NCI-H446 treated with DMSO at 0.1 percent for 48 hours (cell line): ENCODE measurements at places on chromosomes 6 and 20.
A peak's percentile ranks its signal among the peaks of the same experiment; 100 is the strongest.

DNA sequence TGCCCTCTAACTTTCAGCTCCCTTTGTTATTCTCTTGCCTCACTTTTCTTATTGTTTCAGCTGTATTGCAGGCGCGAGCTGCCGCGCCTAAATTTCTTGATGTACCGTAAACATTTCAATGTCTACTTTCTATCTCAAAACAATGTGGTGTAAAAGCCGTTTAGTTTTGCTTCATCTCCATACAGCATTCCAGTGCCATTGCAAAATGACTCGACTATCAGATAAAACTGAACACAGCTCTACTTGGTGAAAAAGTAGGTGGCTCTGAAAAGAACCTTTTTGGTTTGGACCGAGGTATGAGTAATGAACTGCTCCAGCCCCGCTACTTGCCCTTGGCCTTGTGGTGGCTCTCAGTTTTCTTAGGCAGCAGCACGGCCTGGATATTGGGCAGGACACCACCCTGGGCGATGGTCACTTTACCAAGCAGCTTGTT is 74.6 kb downstream of the OR2B2 start:
- DNase-seq: no peak

DNA sequence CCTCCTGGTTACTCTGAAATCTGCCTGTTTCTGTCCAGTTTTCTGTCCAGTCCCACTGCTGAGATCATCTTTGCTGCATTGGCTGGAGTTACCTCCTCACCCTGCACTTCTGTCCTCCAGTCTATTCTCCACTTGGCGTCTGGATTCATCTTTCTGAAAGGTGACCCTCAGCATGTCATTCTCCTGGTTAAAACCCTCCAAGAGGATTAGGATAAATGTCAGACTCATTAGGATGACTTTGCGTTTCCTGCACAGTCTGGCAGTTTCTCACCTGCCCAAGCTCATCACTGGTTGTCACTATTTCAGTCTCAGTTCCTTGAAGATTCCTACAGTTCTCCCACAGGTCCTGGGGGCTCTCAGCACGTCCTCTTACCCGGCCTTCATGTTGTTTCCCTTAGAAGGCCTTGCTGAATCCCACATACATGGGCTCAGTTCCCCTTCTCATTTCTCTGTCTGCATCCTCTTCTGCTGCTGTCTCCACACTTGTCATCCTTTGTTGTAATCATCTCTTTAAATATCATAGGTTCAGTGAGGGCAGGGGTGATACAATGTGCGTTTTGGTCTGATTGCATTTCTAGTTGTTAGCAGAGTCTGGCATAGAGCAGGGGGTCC is 374.8 kb downstream of the QKI start:
- DNase-seq: no peak

DNA sequence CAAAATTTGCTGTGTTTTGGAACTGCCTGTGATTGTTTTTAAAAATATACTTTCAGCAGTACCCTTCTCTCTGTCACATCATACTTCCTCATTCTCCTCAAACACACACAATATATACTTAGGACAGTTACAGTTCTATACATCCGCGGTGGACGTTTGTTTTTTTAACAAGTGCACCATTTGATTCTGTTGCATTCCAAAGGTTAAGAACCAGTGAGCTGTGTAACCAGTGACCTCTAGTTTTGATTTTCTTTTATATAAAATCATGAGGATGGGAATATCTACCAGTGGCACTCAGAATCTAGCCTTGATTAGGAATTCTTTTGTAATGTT is 152.8 kb downstream of the CARMIL1 start:
- DNase-seq: no peak

GRCh38 chr20:53875452-53875851 is 194.9 kb downstream of the BCAS1 start:
- no peak for DNase-seq

GRCh38 chr20:37745553-37745952 is 51.7 kb downstream of the CTNNBL1 start:
- DNase-seq: no peak

- no peak for DNase-seq
These were observed 12.1 kb upstream of the SUMO4 start for GRCh38 chr6:149387779-149388512.

DNA sequence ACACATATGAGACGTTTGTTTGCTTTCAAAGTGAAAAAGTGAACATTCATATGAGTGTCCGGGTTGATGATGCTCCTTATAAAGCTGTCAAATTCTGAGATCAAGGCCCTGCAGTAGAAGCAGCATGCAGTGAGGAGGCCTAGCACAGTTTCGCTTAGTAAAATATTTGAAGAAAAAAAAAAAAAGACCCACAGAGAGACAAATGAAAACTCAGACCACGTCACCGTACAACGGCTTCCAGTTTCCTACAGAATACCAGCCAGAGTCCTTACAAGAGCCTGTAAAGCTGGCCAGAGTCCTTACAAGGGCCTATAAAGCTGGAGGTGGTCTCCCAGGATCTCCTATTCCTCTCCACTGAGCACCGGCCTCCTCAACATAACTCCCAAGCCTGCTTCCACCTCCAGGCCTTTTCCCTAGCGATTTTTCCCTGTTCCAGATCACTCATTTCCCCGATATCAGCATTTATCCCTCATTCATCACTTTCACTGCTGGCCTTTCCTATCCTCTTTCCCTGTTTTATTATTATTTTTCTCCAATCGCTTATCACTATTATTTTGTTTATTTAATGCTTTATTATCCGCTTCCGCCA is 1.5 kb upstream of the HMGN4 start:
- DNase-seq: peak; percentile 67

GRCh38 chr6:56652994-56653393 is 10.3 kb upstream of the DST start:
- DNase-seq: peak; percentile 52

DNA sequence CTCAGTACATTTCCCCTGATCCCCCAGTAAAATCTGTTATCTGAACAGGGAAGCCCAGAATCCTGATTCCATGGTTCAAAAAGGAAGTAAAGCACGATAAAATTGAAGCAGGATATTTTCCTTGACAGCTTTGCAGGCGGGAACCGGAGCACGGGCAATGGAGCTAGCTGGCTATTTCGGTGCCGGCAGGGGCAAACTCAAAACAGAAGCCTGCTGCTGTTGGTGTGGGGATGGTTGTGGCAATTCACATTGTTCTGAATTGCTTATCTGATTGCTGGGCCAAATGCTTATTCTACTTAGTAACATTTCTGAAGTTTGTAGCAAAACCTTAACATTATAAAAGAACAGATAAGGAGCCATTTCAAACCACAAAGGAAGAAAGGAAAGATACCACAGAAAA is 172.4 kb downstream of the MMS22L start:
- DNase-seq: no peak

GRCh38 chr20:56001890-56002289 is 3.4 kb downstream of the CBLN4 start:
- no peak for DNase-seq

GRCh38 chr6:107217248-107217647 is 101.9 kb upstream of the BEND3 start:
- no peak for DNase-seq

DNA sequence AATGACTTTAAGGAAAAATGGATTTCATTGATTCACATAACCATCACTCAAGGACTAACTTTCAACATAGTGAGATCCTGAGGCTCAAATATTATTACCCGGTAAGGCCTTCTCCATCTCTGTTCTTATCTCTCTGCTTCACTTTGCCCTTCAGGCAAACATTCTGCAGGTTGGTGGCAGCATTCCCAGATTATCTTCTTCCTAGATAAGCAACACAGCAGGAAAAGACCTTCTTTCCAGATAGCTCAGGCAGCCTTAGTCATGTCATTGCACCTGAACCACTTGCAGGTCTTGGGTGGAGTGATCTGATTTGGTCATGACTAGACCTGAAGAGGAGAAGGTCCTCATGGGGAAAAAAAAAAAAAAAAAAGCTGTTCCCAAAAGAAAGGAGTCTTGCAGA is 5.3 kb upstream of the HIVEP2 start:
- no peak for DNase-seq

DNA sequence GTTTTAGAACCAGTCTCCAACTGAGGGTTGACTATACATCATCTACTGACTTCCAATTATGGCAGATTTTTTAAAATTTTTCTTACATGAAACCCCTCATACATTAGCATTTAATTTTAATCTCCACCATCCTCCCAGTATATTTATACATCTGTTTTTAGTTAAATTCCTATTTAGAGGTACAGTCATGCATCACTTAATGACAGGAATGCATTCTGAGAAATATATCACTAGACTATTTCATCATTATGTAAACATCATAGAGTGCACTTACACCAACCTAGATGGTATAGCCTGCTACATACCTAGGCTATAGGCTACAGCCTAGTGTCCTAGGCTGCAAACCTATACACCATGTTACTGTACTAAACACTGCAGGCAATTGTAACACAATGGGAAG is 316.7 kb upstream of the MARCKS start:
- no peak for DNase-seq
